ENCODE measurements at places on chromosomes 3 and 15.

- no peak for DNase-seq
These were observed 29.6 kb downstream of the MGLL start for GRCh38 chr3:127792541-127793292.

DNA sequence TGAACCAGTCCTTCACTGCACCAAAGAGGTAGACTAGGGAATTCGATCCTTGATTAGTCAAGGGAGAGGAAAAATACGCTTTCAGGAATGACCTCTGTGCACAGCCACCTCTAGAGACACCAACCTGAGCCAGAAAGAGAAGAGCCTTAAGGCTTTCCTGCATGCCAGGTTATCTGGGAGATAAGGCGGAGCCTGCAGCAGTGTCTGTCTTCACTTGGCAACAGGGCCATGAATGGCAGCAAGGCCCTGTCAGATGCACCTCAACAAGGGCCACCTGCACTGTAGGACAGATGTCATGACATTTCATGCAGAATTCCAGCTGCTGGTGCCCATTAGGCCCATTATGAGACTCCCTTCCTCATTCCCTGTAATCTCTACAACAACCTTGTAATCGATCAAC is 88.1 kb downstream of the MEX3B start:
- DNase-seq, result no peak

- DNase-seq, result no peak
These were observed 122.4 kb downstream of the RAP2B start for GRCh38 chr3:153284282-153284938.

DNA sequence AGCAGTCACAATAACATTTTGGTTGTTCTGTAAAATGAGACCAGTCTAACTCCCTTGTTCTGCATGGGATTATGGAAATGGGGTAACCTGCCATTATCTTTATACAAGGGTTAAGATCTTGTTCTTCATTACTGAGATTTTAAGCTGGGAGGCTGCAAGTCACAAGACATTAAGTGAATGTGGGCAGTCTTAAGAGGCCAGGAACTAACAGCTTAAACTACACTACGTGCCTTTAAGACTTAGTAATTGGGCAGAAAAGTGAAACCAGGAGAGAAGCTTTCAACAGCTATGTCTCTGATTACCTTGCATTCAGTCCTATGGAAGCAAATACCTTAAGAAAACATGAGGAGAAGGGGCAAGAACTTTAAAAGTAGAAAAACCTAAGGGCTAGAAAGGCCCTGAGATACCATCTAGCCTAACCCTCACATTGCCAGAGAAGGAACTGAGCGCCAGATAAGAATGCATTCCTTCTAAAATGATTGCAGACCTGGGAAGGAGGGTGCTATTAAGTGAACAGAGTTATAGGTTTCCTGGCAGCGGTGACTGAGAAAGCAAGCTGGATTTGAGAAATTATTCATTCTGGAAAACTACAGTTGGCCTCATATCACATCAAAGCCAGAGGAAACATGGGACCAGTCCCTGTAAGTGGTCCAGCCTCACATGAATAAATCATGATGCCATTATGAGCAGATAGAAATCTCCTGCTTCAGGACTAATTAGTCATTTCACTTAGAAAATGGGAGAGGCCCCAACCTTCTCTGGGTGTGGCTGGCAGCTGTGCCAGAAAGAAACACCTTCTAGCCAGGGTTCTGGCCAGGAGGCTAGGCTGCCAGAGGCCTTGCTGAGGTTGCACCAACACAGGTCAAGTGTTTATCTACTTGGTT is 32.9 kb downstream of the DAPK2 start:
- peak; percentile 17 for DNase-seq

DNA sequence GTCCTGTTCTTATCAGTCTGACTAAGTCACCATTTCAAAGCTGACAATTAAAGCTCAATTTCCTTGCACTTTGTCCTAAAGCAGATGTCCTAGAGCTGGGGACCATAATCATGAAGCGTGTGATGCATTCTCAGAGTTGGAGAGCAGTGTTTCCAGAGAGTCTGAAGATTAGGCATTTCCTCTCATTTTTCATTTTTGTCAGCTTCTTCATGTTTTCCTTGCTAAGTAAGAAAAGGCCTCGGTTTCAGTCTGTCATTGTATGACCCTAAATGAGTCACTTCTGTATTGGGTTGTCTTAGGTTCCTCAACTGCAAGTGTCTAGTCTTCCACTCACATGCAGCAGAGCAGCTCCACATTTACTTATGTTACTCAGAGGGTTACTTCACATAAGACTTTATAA is 257.2 kb upstream of the TPRG1 start:
- no peak for DNase-seq

GRCh38 chr3:3356846-3357245 is 177.4 kb upstream of the CRBN start:
- DNase-seq, result peak; percentile 28

GRCh38 chr3:188860147-188860546 is 311.6 kb upstream of the TPRG1 start:
- no peak for DNase-seq

DNA sequence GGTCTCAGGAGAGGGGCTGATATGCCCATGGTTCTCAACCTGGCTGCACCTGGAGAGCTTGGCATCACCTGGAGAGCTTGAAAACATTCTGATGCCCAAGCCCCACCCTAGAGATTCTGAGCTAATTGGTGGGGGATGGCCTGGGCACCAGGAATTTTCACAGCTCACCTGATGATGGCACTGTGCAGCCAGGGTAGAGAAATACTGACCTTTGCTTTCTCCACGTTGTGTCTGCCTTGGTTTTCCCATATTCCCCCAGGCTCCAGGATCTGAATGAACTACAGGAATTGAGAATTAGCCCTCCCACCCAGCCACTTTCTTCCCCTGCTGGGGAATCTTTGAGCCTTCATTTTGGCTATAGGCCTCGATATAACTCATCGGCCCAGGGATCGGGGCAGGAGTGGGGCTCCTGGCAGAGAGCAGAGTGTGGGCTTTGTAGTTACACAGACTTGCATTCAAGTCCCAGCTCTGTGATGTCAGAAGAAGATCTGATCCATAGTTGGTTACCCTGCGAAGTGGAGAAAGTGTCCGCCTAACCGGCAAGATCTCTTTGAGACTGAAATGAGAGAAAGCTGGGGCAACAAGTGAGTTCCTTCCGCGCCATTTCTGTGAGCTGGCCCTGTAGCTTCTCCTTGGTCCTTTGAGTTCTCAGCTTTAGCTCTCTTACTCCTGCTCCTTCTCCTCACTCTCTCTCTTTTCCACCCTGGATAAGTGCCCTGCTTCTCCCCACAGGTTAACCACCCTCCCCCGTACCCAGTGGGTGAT is 33.1 kb upstream of the UBE2Q2 start:
- peak; percentile 15 for DNase-seq

- DNase-seq, result no peak
These were observed 201.1 kb downstream of the AKAP13 start for GRCh38 chr15:85581495-85581894.

- DNase-seq, result no peak
These were observed 16.5 kb downstream of the ABHD5 start for GRCh38 chr3:43707266-43707665.

DNA sequence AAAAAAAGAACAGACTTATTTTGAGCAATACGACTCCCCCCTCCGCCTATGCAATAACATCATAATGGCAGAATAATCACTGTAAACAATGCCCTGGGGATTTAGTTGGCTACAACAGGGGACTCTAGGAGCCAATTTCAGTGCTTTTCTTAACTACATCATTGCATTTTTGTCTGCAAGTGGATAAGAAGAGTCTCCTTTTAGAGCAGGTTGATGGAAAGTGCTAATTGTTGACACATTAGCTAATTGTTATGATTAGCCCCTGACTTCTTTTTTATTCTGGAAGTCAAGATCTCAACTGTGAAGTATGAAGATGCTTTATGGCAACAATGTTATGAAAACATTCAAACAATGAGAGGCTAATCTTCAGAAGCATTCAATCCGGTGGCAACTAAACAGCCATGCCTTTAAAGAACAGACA is 121.2 kb downstream of the MECOM start:
- DNase-seq, result no peak

GRCh38 chr3:100798012-100798411 is 88.7 kb downstream of the TFG start:
- DNase-seq, result no peak

- no peak for DNase-seq
These were observed 13.7 kb downstream of the FAM240A start for GRCh38 chr3:46626039-46626438.

GRCh38 chr3:123072564-123072963 is 5.7 kb downstream of the PDIA5 start:
- DNase-seq, result no peak

GRCh38 chr15:24766511-24767133 is 91.0 kb downstream of the NPAP1 start:
- DNase-seq, result no peak

- no peak for DNase-seq
These were observed 43.3 kb downstream of the ADPGK start for GRCh38 chr15:72740219-72740618.

DNA sequence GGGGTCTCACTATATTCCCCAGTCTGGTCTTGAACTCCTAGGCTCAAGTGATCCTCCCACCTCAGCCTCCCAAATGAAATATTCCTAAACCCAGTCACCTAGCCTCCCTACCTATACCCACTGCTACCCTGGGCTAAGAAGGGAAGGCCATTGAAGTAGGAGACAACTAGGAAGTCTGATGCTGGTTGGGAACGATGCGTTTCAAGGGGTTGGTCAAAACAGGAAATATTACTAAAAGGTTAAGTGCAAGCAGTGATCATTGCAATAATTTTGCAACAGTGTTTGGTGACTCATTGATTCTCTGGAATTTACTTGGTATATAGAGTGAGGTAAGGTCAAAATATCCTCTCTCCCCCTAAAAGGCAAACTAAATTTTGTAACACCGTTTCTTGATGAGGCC is 4.6 kb upstream of the UQCRC1 start:
- DNase-seq, result no peak

- no peak for DNase-seq
These were observed 5.5 kb downstream of the KLF13 start for GRCh38 chr15:31332020-31332680.

GRCh38 chr15:94582368-94582767 is 351.0 kb downstream of the MCTP2 start:
- DNase-seq, result peak; percentile 85

- no peak for DNase-seq
These were observed 111.4 kb upstream of the PLAAT1 start for GRCh38 chr3:193129607-193130006.

GRCh38 chr3:131735544-131735943 is 232.8 kb upstream of the MRPL3 start:
- DNase-seq, result no peak

DNA sequence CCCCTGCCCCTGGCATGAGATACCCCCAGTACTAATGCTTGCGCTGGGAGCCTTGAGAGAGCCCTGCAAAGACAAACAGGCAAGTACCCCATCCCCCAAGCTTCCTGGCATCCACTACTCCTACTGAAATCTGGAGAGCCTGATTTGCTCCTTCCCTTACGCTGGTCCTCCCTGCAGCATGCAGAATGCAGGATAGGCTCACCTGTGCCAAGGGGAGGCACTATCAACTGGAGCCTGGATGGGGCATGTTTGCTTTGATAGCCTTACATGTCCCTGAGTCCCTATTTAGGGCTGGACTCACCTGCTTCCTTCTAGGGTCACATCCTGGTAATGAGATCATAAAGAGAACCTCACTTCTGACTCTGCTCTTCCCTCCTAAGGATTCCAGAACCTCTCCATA is 42.9 kb downstream of the RAB11A start:
- DNase-seq, result no peak

GRCh38 chr15:49339656-49340055 is 83.4 kb upstream of the FGF7 start:
- DNase-seq, result no peak

DNA sequence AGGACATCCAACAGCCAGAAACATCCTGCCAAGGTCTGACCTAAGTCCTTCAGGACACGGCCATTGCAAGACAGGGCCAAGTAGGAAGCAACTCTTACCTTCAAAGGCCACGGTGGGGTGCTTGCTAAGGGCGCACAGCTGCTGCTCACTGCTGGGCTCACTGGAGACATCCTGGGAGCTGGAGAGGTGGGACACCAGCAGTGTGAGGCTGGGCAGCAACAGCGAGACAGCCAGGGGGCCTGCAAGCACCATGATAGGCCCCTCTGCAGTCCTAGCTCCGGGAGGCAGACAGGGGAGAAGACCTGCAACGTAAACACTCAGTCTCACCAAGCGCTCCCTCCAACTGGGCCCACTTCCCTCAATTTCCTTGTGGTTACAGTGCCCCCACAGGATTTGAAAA is 79.2 kb downstream of the SEMA5B start:
- DNase-seq, result peak; percentile 28

DNA sequence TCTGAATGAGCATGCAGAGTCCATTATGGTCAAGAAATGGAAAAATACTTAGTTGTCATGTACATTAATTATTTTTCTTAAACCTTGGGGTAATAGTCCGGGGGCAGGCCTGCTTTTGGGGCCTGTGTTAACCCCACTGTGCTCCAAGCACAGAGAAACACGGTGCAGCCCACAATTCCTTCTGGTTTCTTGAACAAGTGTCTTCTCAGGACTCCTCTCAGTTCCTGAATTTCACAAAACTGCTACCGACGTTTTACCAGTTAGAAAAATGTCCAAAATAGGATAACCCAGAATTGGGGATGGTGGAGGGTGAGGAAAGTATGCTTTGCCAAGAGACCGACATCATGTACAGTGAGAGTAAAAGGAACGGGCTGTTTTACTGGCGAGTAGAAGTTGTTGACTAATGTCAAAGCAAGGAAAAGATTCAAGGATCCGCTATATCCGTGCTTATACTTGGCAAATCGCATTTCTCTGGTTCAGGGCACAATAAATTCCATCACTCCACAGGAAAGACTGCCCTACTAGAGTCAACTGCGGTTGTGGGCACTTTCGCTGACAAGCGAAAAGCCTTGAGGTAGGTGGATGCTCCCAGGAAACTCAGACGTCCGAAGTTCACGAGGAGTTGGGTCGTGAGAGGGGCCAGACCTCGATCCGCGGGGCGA is 495 bp upstream of the NXPE3 start:
- no peak for DNase-seq

All from NCI-H526 (cell line).